ENCODE measurements at places on chromosomes 4 and X. TPM values are rescaled to one million over a fixed set of nuclear protein-coding genes. Genes with fewer than 3 reads are reported as not detected.

DNA sequence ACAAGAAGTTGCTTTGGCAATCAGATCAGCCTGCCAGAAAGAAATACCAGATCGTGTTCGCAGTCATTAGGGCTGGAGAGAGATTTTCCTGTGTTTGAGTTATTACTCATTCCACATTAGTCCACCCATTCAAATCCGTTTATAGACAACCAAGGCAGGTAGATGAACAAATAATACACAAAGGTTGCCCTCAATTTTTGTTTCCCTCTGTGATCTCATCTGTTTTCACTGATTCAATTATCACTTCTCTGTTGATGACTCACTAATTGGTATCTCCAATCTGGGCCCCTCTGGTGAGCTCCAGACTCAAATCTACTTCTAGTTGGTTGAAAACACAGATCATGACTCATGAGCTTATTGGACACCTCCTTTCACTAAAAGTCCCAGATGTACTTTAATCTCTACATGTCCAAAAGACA, 54.5 kb downstream of the CHM start:
- DNase-seq = no peak

The CD38 gene
- total RNA-seq = 18.5 TPM

The CSAG1 gene
- not detected for total RNA-seq

The MUC7 gene
- not detected for total RNA-seq

GRCh38 chr4:178448372-178449035, 1006.3 kb upstream of the AGA start:
- no peak for DNase-seq

The LRRC66 gene
- not detected for total RNA-seq

- DNase-seq = peak; percentile 24
Observed at GRCh38 chrX:149950681-149951080, 12.4 kb upstream of the EOLA2 start.

DNA sequence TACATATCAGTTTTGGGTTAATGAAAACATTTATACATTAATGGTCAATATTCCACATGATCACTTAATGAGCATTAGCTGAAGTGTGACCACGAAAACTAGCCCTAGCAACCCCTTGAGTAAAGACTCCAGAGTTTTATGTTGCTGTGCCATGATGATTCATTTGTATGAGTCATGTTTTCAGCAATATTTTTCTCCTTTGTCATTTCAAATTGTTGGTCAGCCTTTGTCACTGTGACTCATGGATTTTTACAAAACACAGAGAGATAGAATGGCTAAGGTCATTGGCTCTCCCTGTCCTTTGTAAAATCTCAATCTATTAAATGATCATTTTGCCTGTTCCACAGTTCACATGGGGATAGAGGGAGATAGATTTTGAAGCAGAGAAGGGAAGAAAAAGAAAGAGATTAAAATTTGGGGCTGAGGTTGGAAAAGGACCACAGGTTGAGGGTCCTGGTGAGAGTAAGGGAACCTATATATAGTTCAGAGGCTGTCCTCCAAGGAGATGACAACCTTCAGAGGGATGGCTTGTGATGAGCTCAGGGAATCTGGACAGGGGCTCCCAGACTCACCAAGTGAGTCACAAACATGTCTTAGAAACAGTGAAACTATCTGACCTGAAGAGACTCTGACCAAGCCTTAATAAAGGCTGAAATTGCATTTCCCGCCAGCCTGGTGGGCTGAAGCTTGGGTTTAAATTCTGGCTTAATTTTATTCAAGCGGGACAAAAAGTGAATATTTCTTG, 25.6 kb downstream of the NR0B1 start:
- no peak for DNase-seq

- DNase-seq = no peak
Observed at GRCh38 chrX:44483965-44484606, 58.6 kb downstream of the FUNDC1 start.

GRCh38 chr4:7472442-7473013, 37.8 kb upstream of the PSAPL1 start:
- DNase-seq = no peak

DNA sequence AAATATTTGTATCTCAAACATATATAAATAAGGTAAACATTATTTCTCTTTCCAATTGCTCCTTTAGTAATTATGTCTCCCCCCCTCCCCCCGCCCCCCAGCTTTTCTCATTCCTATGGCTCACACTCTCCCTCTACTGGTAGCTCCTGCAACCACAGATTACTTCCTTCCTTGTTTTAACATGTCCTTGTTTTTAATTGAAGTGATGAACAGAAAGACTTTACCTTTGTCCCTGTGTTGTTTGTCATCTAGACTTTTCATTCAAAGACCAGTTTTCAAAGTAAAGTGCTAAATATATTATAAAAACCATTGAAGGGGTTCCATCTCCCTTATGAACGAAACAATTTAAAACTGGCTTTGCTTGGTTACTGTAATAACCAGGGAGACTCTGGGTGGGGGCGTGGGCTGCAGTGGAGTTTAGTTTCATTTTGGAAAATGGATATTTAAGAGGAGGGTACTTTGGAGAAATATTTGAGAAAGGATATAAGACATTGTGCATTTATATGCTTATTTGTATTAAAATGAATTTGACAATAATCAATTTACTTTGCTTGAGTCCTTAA, 352.9 kb downstream of the RAPGEF2 start:
- DNase-seq = peak; percentile 13

DNA sequence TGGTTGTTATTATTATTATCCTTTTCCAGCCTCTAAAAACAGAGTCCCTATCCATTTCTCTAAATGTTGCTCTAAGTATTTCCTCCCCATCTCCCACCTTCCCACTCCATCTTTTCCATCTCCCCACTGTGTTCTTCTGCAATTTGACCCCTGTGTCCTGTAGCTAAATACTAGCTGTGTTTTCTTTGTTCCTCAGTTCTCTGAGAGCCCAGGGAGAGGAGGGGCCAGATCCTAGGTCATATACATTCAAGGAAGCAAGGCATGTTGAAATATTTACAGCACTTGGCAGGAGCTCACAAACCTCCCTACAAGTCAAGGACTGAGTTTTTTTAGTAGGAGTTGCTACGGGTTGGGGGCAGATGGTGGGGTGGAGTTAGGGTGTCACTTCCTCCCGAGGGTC, 10.5 kb downstream of the SLC16A2 start:
- no peak for DNase-seq

GRCh38 chrX:99305573-99305972, 1104.5 kb downstream of the PCDH19 start:
- DNase-seq = no peak

- DNase-seq = no peak
Observed at GRCh38 chr4:108851366-108851765, 88.5 kb upstream of the ETNPPL start.

DNA sequence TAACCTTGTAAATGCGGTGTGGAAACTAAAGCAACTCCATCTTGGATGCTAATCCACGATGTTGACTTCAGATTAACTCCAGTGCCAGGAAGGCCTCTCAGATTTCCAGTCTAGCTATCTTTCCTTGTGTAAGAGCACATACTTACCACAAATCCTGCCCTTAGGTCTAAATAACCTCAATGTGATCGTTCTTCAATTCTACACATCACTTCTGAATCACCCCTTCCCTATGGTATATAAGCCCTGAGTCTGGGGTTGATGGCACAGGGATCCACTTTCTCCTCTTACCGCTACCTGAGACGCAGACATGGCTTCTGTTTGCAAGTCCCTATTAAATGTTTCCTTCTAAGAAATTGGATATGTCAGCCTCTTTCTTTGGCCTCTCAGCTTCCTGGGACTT, 17.5 kb upstream of the ZNF41 start:
- no peak for DNase-seq

- peak; percentile 50 for DNase-seq
Observed at GRCh38 chr4:154361450-154361849, 130.1 kb downstream of the DCHS2 start.

The REELD1 gene
- not detected for total RNA-seq

The ERVMER34-1 gene
- 0.14 TPM for total RNA-seq

The GPR50 gene
- total RNA-seq = not detected

The SAGE1 gene
- not detected for total RNA-seq

GRCh38 chr4:120749445-120750151, 172.9 kb downstream of the PRDM5 start:
- peak; percentile 12 for DNase-seq

DNA sequence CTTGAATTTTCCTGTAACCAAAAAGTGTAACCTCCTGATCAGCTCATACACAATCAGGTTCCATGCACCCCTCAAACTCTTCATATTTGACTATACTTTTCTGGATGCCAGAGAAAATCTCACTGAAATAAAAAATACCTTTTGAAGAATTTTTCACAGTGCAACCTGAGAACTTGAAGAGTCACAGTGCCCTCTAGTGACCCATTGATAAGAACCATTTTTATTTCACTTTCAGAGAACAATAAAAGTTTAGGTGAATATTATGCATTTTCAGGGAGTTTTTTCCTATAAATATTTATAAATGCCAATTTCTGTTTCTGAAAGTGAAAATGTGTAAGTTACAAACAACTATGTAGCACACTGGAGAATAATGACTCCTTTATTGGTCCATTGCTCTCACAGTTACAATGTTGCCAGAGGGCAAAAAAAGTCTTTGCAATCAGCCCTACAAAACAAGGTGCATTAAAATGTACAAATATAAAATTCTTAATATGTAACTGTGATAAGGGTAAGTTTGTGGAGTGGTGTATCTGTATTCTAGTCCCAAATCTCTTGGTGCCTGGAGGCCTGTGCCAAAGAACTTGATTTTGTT, 153.6 kb upstream of the INTU start:
- DNase-seq = no peak

The STPG2 gene
- total RNA-seq = not detected

DNA sequence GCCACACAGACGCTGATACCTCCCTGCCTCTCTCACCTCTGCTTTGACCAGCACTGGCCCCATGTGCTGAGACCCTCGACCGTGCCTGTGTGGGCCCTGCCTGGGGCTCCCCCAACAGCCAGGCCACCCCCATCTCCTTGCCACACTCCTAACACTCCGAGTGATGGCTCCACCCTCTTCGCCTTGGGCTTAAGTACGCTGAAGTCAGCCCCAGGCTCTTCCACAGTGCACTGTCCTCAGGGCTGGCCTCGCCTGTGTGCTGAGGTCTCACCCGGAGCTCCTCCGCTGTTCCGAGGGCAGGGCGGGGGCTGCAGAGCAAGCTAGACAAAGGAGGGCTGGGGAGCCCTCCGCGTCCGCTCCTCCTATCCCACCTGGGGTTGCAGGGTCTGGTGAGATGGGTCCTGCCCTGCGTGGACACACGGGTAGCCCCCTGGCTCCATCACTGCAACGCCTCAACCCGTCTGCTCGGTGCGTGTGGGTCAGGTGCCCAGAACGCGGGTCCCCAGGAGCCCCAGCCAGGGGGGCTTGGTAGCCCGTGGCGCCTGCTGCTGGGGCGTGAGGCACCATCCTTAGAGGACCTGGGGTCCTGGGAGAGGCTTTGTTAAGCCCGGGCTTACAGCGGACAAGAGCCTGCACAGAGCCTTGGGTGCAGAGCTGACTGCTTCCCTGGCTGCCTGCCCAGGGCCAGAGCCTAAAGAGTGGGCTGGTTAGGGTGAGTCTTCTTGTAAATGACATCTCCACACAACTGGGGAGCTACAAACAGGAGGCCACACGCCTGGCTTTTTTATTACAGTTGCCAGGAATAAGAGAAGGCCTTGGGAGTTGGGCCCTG, 42.6 kb upstream of the NKX1-1 start:
- no peak for DNase-seq

DNA sequence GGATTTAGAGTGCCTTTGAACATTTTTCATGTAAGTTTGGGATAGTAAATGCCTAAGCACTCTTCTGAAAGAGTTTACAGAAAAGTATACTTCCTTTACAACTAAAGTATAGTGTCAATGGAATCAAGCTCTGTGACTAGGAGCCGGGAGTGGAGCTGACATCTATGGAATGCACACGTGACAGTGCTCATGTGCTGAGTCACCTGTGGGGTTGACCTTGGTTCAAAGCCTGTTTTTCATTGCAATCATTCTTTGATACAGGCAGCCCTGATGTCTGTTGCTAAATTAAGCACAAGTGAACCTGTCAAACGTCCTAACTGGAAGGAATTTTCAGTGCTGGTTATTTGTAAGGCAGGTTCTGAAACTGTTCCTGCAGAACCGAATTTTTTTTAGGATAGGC, 82.5 kb downstream of the GPAT3 start:
- no peak for DNase-seq

- no peak for DNase-seq
Observed at GRCh38 chrX:71378732-71379131, 12.6 kb downstream of the TAF1 start.

DNA sequence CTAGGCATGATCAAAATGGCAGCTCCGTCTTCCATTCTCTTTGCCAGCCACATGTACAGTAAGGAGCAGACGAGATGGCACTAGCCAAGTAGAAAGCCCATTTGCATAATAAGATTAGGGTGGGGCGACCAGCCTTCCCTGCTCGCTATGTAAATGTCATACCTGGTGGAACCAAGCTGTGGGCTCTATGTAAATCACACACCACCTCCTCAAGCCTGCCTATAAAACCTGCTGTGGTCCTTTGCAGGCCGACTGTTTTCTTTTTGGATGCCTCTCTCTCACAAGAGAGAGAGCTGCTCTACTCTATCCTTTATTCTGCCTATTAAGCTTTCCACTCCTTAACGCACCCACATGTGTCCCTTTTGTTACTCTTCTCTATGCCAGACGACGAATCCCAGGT, 1472.7 kb downstream of the ARAP2 start:
- no peak for DNase-seq

The TEX13A gene
- not detected for total RNA-seq

GRCh38 chrX:136639506-136640176, 8.3 kb upstream of the CD40LG start:
- DNase-seq = peak; percentile 32

DNA sequence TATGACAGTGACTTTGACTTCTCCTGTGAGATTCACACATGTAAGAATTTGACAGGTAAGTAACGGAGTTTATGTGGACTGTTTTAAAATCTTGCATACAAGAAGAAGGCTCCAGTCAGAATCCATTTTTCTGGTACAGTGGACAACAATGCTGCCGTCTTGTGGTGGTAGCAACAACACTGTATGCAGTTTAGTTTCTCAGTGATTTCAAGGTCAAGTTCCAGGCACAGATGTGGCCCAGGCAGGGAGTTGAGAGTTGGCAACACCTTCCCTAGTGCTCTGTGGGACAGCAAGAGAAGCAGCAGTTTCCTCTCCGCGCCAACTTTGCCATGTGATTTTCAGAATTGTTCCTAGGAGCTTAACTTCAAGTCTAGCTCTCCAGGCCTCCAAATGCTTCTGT, 56.0 kb upstream of the STPG2 start:
- no peak for DNase-seq

DNA sequence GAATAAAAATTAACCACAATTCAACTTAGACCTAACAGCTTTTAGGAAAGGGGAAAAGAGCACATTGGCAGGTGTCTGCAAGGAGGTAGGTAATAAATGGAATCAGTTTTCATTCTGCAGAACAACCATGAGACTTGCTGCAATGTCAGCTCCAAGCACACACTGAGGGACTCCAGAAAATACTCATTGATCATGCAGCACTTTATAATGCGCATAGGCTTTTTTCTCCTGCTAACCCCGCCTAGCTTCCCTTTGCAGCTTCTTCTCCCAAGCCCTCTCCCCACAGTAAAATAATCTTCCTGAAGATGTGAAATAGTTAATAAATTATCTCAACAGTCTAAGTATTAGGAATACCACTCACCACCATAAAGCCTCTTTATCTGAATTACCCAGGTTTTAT, 36.9 kb downstream of the ANKRD17 start:
- DNase-seq = no peak

- DNase-seq = no peak
Observed at GRCh38 chrX:150935467-150935866, 37.0 kb upstream of the CD99L2 start.
